Stimulated activated CD8-positive, alpha-beta memory T cell treated with anti-CD3 and anti-CD28 coated beads, Interleukin-15, amount 100 ng/mL, for 48 hours (primary cell): ENCODE measurements at places on chromosomes 4 and X.

- no peak for DNase-seq
Observed at GRCh38 chr4:119479180-119479808, 149.3 kb downstream of the PDE5A start.

- no peak for DNase-seq
Observed at GRCh38 chr4:72846280-72847111, 223.0 kb downstream of the COX18 start.

GRCh38 chr4:89868999-89869589 lies 25.6 kb upstream of the MMRN1 start:
- no peak for DNase-seq

GRCh38 chrX:51496501-51497291 lies at the start of gene NUDT11:
NUDT11 (minus strand) TSS chrX:51496592; CDS start chrX:51496444, 148 bp downstream.
- DNase-seq, result peak; percentile 38

- no peak for DNase-seq
Observed at GRCh38 chrX:40080894-40081678, 16.7 kb downstream of the BCOR start.

GRCh38 chrX:15877380-15877779 lies 22.8 kb upstream of the AP1S2 start:
- DNase-seq, result no peak

GRCh38 chrX:45758319-45758718 lies 557.6 kb upstream of the DIPK2B start:
- peak; percentile 48 for DNase-seq

DNA sequence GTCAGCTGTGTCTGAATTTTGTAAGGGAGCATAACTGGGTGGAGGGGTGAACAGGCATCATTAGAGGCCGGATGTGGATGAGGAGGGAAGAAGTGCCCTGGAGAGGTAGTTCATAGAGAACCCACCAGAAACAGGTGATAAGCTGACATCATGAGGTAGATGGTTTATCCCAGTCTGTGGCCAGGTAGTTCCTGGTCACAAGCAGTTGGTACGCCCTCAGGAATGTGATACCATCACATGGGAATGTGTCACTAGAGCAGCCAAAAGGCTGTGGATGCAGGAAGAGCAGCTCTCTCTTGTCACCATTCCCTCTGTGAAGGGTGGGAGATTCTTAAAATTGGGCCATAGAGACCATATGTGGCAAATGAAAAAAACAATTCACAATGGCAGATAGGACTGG lies 21.9 kb downstream of the MSN start:
- DNase-seq, result no peak

- no peak for DNase-seq
Observed at GRCh38 chr4:109434007-109434971, 674 bp downstream of the SEC24B start.

- DNase-seq, result no peak
Observed at GRCh38 chr4:15692602-15693001, 10.3 kb upstream of the BST1 start.

- DNase-seq, result no peak
Observed at GRCh38 chr4:112318239-112319142, 21.3 kb downstream of the ALPK1 start.

GRCh38 chr4:4406455-4407298 lies 19.8 kb downstream of the NSG1 start:
- DNase-seq, result no peak

DNA sequence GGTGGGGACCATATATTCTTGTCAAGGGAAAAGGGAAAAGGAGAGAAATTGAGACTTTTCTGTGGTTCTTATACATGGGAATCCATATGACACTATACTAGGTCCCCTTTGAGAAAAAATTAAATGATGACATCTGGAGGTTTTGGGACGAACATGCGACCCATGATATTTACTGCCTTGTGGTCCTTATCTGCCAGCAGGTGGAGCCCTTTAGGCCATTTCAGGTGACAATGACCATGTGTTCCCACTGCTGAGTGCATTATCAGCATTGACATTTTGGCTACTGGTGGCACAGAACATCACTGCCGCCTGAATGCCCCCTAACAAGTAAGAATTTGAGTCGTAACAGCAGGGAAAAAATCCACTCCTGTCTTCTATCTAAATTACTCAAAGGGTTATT lies 843.4 kb downstream of the FSTL5 start:
- DNase-seq, result no peak

GRCh38 chrX:111914398-111915090 lies 38.6 kb downstream of the TRPC5OS start:
- DNase-seq, result no peak

DNA sequence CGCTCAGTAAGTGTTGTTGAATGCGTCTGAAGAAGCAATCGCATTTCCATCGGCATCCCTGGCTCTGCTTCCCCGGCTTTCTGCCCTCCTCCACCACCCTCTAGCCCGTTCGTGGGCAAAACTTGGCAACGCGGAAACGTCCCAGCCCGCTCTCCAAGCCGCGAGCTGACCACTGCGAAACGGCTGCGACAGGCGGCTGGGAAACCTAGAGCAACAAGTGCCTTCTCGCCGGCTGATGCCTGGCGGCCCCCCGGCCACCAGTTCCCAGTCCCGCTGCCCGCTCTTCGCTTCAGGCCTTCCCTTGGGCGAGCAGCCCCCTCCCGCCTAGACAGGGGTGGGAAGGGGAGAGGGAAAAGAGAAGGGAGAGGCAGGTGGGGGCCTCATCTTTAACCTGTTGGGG lies 837 bp downstream of the CITED1 start:
- no peak for DNase-seq

GRCh38 chr4:138299881-138300280 lies 57.7 kb upstream of the SLC7A11 start:
- DNase-seq, result no peak

DNA sequence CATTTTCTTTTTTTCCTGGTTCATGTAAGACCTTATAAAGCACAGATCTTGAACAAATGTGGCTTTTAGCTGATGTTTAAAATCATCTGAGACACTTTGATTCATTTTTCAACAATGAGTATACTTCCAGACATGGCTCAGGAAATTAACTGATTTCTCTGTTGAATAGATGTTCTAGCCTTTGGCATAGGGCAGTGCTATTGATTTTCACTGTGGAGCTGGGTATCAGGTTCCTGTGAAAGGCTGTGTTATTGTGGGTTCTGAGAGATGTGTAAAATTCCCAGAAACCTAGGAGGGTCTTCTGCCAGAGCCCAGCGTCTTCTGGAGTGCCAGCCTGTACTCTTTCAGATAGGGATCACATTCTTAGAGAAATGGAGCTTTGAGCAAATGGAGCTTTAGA lies 278.9 kb downstream of the EPHA5 start:
- no peak for DNase-seq

- no peak for DNase-seq
Observed at GRCh38 chr4:33837043-33837838, 2407.1 kb downstream of the ARAP2 start.

GRCh38 chr4:17329046-17329445 lies 182.8 kb downstream of the QDPR start:
- DNase-seq, result no peak

GRCh38 chr4:186676531-186677161 lies 47.0 kb downstream of the FAT1 start:
- no peak for DNase-seq

DNA sequence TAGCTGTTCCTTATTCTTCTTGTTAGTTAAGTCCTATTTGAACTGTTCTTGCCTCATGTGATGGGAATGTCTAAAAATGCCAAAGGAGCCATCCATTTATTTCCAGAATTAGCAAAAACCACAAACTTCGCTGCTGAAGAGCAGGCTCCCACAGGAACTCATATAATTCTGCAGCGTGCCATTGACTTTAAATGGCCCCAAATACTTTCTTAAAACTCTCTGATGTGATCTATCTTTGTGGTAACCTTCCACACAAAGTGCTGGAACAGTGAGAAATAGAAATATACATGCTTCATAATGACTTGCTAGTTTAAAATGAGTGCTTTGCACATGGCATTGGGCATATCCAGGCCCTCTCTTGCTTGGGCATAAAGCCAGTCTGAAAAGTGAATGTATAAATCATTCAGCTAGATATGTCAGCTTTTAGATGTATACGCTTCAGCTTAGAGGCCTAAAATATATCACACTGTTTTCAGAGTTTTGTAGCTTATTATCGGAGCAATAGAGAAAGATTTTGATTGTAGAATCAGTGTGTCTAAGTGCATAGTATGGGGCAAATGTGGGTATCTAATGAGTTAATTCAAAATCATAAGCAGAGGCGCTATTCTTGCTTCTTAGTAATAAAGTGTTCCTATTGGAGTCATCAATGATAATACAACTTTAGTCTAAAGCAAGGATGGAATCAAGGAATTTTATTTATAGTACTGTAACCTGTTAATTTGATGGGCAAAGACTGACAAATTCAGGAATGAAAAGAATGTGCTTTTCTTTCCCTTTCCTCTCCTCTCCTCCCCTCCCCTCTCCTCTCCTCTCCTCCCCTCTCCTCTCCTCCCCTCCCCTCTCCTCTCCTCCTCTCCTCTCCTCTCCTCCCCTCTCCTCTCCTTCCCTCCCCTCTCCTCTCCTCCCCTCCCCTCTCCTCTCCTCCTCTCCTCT lies 392.2 kb upstream of the ZFP42 start:
- no peak for DNase-seq

- no peak for DNase-seq
Observed at GRCh38 chrX:153353416-153353815, 19.5 kb downstream of the ZNF275 start.

DNA sequence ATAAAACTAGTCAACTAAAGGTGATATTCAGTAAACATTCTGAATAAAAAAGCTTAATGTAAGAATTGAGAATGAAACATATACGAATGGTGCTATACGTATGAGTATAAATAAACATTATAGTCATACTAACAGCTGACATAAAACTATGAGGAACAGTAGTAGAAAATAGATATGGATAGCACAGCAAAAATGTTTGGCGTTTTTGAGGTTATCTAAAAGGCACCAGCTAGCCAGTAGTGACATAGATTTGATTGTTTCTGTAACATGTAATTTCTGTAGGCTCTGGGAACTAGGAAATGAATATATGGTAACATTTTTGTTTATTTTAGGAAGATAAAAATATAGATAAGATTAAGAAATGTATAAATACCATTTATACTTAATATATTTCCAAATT lies 69.3 kb downstream of the SNX25 start:
- no peak for DNase-seq

- no peak for DNase-seq
Observed at GRCh38 chr4:3416821-3417221, 24.9 kb upstream of the HGFAC start.

DNA sequence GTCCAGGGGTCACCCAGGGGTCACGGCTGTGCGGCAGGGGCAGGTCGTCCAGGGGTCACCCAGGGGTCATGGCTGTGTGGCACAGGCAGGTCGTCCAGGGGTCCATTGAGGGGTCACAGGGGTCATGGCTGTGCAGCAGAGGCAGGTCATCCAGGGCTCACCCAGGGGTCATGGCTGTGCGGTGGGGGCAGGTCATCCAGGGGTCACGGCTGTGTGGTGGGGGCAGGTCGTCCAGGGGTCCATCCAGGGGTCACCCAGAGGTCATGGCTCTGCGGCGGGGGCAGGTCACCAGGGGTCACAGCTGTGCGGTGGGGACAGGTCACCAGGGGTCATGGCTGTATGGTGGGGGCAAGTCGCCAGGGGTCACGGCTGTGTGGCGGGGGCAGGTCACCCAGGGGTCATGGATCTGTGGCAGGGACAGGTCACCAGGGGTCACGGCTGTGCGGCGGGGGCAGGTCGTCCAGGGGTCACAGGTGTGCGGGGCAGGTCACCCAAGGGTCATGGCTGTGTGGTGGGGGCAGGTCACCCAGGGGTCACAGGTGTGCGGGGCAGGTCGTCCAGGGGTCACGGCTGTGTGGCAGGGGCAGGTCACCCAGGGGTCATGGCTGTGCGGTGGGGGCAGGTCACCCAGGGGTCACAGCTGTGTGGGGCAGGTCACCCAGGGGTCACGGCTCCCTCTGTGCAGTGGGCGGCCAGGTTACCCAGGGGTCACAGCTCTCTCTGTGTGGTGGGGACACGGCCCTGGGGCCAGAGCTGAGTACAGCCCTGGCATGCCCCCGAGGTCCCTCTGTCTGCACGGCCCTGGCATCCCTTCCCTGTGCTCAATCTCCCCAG lies 16.0 kb downstream of the ATP5ME start:
- no peak for DNase-seq

GRCh38 chr4:61877893-61878292 lies 677.8 kb downstream of the ADGRL3 start:
- no peak for DNase-seq

GRCh38 chrX:130887376-130887775 lies 15.6 kb downstream of the ENOX2 start:
- no peak for DNase-seq

- DNase-seq, result no peak
Observed at GRCh38 chr4:169823685-169824084, 65.9 kb upstream of the HPF1 start.

DNA sequence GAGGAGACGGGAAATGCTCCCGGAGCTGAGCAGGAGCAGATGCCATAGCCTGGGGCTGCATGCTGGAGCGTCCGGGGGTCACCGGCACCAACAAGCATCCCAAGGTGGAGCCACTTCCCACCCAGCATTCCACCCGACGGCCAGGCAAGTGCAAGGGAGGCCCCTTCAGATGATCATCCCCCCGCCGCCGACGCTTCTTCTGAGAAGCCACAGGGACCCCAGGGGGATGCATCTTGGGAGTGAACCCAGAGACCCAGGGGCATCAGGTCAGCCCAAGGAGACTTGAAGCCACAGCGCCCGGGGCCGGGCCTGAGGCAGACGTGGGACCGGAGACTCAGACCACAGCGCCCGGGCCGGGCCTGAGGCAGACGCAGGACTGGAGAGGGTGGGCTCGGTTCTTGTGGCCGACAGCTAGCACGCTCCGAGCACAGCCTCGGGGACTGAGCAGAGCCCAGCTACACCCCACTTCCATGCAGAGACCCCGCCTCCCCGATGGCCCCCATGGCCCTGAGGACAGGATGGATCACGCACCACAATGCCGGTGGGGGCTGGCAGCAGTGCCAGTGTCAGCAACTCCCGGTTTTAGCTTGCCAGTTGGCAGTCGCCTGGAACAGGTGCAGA lies 33.0 kb upstream of the CPLX1 start:
- no peak for DNase-seq

DNA sequence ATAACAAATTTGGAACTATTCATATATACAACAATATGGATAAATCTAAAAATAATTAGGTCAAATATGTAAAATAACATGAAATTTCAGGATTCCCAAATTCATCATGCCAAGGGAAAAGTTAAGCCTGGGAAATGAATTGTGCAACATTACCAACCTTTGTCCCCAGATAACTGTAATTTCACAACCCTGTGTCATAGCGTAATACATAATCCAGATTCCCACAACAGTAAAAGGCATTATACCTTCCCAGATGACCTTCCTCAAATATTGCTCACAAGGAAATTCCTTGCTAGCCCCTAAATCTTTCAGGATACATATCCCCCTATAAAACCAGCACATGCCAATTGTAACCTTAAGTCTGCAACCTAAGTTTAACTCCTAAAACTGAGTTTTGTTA lies 32.9 kb upstream of the RAB40A start:
- no peak for DNase-seq
